Left kidney (tissue), 8 donors: ENCODE measurements at places on chromosomes 3 and 15. TPM values are rescaled to one million over a fixed set of nuclear protein-coding genes. Genes with fewer than 3 reads are reported as not detected.

UBE2E2 gene
- polyA plus RNA-seq, result 64.7 TPM

RLBP1 gene
- polyA plus RNA-seq, result not detected

CCDC39 gene
- 9.8 TPM for polyA plus RNA-seq

- DNase-seq, result no peak
Measured at GRCh38 chr3:108024146-108024850, 66.5 kb downstream of the CD47 start.
